ENCODE measurements at places on chromosomes 12 and 14.

DNA sequence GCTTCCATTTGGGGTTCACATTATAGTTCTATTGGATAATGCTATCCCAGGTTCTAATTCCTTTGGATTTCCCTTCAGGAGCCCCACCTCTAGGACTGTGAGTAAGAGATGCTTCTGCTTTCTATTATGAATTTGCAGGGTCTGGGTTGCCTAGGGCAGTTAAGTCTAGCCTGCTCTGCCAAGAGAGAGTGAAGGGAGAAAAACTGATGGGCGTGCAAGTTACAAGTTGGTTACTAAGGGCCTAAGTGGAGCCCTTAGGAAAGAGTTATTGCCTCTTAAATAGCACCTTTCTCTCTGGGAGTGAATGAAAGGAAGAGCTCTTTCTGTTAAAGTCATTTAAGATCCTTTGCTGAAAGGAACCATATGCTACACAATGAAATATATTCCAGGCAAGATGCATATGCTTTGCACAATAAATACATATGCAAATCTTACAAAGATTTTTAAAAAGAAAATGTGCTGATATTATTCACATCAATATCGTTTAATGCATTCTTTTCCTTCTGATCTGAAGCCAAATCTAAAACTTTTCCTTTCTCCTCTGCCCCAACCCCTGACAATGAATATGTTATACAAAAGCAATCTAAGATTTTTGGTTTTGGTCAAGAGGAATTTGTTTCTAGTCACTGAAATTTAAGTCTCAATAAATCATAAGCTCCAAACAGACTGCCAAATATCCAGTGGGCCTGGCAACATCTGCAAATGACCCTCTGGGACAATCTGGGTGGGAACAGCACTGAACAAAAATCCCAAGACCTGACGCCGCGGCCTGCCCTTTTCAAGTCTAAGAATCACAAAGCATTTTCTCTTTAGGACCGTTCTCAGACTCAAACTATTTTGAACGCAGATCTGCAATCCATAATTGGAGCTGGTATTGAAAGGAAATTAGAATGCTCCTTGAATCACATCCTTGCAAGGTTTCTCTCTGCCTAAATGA, 586.7 kb downstream of the ETNK1 start:
- no peak for DNase-seq

DNA sequence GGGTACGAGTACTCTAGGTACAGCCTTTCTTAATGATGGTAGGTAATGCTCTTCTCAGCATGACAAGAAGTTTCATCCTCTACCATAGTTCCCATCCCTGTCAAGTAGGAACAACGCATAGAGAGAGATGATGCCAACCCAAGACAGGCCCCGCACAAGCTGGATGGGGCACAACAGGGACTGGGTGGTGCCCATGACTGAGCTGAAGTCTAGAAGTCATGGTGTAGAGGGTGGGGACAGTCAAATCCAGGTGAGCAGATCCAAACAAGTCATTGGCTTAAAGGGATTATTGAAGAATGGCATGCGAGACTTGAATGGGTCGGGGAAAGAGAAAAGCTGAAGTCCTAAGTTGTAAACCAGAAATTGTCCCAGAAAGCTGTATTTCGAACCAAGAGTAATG, 84.2 kb upstream of the MDM1 start:
- DNase-seq: no peak

DNA sequence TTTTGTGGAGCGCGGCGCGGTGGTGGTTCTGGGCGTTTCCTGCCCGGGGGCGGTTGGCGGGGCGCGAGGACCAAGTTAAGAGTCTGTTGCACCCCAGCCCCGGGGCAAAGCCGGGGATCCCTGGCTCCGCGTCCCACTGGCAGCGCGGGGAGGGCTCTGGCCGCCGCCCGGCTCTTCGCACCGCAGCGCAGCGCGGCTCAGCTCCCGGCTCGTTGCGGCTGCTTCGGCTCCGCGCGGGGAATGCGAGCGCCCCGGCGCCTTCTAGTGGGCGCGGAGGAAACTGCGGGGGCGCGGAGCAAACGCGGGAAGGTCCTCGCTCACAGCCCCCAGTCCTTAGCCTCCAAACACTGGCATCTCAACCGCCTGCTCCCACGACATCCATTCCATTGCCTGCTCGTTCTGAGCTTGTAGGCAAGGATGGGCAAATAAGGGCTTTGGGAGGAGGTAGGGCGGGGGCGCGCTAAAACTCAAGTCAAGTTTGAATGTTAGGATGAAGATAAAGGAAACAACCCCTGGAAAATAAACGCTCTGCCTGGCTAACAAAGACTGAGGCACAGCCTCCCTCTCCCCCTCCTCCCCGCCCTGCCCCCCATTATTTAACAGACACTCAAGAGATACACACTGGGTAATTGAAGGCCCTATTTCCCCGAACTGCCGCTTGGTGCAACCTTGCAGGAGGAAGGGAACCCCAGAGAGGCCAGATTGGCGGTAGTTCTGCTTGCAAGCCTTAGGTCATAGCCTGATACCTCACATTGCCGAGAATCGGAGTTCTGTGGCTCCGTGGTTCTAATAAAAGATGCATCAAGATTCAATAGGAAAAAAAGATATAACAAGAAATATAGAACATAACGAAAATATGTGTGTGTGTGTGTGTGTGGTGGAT, at the start of gene B4GALNT1:
Gene B4GALNT1, minus strand, starts transcription at position 244 of the 883 bp plus-strand sequence. CDS start 1,069 bp downstream, outside the sequence.
- peak; percentile 71 for DNase-seq

GRCh38 chr14:41154143-41154807, 452.4 kb upstream of the LRFN5 start:
- no peak for DNase-seq

DNA sequence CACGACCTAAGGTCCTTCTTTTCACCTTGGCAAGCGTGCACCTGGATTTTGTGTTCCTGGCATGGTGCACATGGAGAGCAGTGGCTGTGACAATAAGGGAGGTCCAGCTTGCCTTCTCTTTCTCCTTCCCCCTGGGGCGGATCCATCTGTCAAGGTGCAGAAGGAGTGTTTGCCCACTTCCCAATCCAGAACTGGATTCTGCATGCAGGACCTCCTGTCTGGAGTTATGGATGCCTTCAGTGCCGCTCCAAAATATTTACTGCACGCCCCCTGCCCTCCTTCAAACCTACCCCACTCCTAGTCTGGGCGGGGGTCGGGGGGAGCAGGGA, 192.7 kb downstream of the DPF3 start:
- no peak for DNase-seq

DNA sequence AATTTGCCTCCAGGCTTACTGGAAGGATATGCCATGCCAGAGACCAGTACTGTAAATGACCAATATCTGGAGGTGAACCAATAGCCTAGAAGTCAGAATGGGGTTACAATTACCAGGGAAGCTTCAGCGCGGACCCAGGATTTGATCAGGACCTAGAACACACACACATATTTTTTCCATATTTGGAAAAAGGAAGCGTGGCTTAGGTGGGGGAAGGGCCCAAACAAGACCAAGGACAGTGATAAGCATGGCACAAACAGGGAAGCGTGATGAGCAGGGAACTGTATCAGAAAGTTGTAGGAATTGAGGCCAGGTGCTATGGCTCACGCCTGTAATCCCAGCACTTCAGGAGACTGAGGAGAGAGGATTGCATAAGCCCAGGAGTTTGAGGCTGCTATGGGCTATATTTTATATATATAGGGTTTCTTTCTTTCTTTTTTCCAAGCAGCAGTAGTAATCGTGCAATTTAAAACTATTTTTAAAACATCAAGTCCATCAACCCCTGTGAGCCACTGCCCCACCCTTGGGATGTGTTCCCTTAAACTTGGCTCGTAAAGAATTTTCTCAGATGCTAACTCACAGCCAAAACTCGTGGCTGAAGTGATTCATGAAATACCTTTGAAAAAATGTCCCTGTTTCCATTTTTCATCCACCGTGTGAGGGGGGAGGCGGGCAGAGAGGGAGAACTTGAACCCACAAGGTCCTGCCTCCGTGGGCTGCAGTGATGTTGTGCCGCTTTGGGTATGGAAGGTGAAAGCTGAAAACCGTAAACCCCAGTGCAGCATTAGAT, 16.7 kb downstream of the HRK start:
- no peak for DNase-seq

DNA sequence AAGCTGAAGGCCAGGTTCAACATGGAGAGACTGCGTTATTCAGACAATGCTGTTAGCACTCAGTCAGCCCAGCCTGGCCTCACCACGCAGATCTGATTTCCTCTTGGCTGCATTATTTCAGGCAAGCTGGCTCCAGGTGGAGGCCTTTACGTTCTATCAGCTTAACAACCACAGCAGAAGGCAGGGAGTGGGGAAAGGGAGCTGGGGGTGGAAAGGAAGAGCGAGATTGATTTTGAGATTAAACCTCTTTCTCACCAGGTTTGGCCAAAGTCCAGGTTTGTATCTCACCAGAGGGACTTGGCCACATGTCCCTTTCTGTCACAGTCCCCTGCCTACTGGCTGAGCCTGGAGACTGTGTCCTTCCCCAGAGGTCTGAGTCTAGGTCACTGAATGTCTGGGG, 543.7 kb upstream of the TMEM132C start:
- DNase-seq: no peak

GRCh38 chr12:99380701-99381100, 266.9 kb upstream of the GARIN6 start:
- DNase-seq: no peak

- no peak for DNase-seq
Observed at GRCh38 chr12:64170024-64170423, 52.1 kb downstream of the KICS2 start.

GRCh38 chr14:102806447-102806846, 29.2 kb downstream of the TRAF3 start:
- DNase-seq: no peak

- DNase-seq: no peak
Observed at GRCh38 chr12:26976687-26977086, 37.5 kb downstream of the TM7SF3 start.

DNA sequence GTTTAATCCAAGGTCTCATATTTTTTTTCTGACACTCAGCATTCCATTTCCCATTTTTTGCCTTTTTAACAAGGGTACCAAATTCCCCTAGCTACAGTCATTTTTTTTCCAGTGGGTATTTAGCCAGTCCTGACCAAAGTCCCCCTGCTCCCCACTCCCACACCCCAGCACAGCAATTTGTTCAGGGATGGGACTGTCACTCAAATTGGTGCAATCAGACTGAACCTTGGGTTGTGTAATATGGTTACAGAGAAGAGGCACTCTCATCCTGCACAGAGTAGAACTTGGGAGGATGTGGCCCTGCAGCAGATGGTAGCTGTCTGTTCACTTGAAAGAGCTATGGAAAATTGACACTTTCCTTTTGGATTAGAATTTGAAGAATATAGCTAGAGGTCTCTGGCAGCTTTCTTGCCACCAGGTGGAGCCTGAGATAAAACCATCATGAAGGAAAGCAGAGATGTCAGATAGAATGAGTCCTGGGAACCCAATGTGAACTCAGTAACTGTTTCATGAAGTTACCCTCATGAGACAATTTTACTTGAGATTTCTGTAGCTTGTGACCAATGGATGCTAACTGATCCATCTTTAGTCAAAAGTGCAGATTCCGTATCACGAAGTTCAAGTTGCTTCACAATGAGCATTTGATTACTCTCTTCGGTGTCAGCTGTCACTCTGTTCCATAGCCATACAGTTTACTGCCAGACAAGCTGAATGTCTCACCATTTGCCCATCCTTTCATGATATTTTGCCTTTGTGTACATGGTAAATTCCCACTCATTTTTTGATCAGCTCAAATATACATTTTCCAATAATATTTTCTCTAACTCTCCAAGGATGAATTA, 394.0 kb upstream of the SYT1 start:
- no peak for DNase-seq

DNA sequence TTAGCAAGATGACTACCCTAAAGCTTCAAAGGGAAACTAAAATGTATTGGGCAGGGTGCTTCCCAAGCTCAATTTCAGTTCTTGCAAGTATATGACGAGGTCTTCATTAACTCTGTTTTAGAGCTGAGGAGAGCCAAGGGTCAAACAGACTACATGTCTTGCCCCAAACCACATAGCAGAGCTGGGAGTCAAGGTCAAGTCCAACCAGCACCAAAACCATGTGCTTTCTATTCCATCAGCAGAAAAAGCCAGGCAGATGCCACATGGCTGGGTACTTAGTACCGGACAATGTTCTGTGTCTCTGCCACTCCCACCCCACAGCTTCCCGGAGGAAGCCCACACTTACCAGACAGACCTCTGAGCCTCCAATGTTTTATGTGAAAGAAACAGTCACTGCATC, 17.6 kb downstream of the NID2 start:
- DNase-seq: no peak

DNA sequence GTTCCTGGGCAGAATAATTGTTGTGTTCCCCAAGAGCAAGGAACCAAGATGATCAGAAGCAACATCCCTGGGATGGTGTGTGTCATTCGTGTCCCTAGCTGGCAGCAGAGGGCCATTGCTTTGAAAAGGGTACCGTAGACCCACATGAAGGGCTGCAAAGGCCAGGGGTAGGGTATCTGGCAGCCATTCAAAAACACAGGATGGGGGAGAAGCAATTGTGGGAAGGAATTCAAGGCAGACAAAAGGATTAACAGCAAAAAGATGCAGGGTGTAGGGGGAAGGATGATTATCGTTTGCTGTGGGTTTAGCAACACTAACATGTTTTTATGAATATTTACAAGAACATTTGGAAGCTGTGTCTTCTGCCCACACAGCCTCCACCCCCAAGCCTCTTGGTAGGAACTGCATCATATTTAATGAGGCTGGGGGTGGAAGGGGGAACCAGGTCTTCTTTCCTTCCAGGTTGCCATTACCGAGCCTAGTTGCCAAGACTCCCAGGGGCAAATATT, 169.0 kb upstream of the G2E3 start:
- no peak for DNase-seq

GRCh38 chr12:16347391-16348298, at the start of gene MGST1:
Gene MGST1, plus strand, starts transcription at chr12:16347645. Its CDS starts 6,608 bp downstream, at chr12:16354253.
- DNase-seq: no peak

GRCh38 chr12:116771651-116772050, 33.5 kb downstream of the RNFT2 start:
- no peak for DNase-seq
